ENCODE measurements at places on chromosomes 16 and 17.

- peak; percentile 74 for DNase-seq
Measured at GRCh38 chr16:56667581-56668571, at the start of gene MT1G. MT1G (minus strand) TSS chr16:56668065; CDS start chr16:56667993, 72 bp downstream.

GRCh38 chr17:79332011-79332554, 257.5 kb downstream of the ENGASE start:
- no peak for DNase-seq

- no peak for DNase-seq
Measured at GRCh38 chr17:28899212-28899815, 1.8 kb upstream of the FLOT2 start.

GRCh38 chr17:43026595-43026994, 1.6 kb downstream of the RND2 start:
- no peak for DNase-seq

DNA sequence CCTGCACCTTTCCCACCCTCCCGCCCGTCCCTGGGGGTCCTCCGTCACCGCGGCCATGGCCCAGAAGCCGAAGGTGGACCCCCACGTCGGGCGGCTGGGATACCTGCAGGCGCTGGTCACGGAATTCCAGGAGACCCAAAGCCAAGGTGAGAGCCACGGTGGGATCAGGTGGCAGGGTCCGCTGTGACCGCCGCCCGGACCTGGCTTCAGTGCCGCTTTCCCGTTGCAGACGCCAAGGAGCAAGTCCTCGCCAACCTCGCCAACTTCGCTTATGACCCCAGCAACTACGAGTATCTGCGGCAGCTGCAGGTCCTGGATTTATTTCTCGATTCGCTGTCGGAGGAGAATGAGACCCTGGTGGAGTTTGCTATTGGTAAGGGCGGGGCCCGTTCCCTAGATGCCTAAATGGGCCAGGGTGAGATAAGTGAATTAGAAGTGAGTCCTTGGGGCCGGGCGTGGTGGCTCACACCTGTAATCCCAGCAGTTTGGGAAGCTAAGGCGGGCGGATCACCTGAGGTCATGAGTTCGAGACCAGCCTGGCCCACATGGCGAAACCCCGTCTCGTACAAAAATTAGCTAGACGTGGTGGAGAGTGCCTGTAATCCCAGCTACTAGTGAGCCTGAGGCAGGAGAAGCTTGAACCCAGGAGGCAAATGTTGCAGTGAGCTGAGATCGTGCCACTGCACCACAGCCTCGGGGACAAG, 617 bp downstream of the ARMC7 start:
- no peak for DNase-seq

DNA sequence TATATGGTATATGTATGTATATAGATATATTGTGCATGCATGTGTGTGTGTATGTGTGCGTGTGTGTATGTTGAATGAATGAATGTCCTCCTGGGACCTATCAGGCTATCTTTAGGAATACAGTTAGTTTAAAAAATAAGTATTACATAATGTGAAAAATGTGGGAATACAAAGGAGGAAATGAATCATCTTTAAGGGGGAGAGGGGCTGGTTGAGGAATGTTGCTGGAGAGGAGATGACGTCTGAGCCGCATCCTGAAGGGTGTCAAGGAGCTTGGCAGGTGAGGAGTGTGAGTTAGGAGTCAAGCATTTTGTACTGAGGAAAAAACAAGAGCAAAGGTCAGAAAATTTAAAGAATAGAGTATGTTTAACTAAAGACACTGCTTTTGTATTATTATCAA, 62.4 kb upstream of the NLK start:
- DNase-seq: no peak

GRCh38 chr17:27635275-27635823, 4.4 kb downstream of the LGALS9 start:
- no peak for DNase-seq

- DNase-seq: peak; percentile 85
Measured at GRCh38 chr17:73291260-73291801, 20.5 kb downstream of the CDC42EP4 start.

- no peak for DNase-seq
Measured at GRCh38 chr16:50997679-50998078, 153.4 kb downstream of the SALL1 start.

DNA sequence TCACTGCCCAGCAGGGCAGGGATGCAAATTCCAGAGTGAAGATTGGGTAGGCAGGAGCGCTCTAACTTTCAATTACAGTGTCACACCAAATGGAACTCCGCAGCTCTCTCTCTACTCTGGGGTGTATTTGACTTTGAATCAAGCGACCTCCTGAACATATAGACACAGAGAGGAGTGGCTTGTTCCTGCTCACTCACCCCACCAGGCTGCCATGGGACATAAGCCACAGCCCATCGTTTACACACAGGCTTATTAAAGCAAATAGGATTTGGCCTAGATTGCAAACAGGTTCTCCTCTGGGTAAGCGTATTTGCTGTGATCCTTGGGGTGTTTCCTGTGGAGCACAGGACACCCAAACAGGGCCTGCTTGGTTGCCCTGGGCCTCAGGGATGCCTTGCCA, 281.6 kb upstream of the CCL2 start:
- no peak for DNase-seq

DNA sequence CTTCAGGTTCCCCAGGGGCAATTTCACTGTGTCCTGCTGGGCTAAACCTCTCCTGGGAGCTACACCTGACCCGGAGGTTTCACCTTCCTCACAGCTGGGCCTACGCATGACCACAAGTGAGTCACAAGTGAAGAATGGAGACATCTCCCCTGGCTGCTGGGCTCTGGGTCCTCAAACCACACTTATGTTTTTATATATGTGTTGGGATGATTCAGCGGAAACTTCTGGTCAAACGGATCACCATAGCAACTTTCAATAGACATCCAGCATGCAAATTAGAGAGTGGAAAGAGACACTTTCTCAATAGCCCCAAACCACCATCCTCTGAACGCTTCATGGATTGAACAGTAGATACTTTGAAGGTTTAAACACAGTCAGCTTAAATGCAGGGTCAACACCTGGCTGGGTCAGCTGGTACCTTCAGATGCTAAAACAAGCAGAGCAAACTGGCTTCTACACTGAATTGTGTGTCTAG, 28.0 kb upstream of the MAF start:
- no peak for DNase-seq

GRCh38 chr16:72481419-72481818, 309.5 kb upstream of the PMFBP1 start:
- no peak for DNase-seq

Data from upper lobe of right lung (tissue), 1 donor.